ENCODE measurements at places on chromosomes 4 and X. TPM values are rescaled to one million over a fixed set of nuclear protein-coding genes. Genes with fewer than 3 reads are reported as not detected.
A peak's percentile ranks its signal among the peaks of the same experiment; 100 is the strongest.

The JAKMIP1 gene
- total RNA-seq, result 0.54 TPM

The PDZD4 gene
- total RNA-seq, result 52.5 TPM

The BEND4 gene
- total RNA-seq, result 1.0 TPM

The GPRASP1 gene
- 5.6 TPM for total RNA-seq

- H3K4me3 ChIP-seq, result peak within 1 kb of the TSS; percentile 89
- H3K4me1 ChIP-seq, result peaks cover 9% of the 10 kb centered on the region
- DNase-seq, result no peak
- H3K36me3 ChIP-seq, result no peaks in the 10 kb centered on the region
These were observed at the start of gene TBC1D1 for GRCh38 chr4:37890801-37891259. TSS of gene TBC1D1 (plus strand) at chr4:37891084. CDS start at chr4:37902096, 11,012 bp downstream.

GRCh38 chrX:19772822-19773628, 114.4 kb downstream of the SH3KBP1 start:
- peaks cover 5% of the 10 kb centered on the region for H3K36me3 ChIP-seq
- peak overlapping the region; percentile 51 for H3K27ac ChIP-seq
- no peaks in the 10 kb centered on the region for H3K27me3 ChIP-seq
- DNase-seq, result no peak
- H3K4me3 ChIP-seq, result peak overlapping the region; percentile 33
- H3K4me1 ChIP-seq, result peaks cover 30% of the 10 kb centered on the region

- peaks cover 54% of the 10 kb centered on the region for H3K4me1 ChIP-seq
- no peak for DNase-seq
- no peak overlapping the region for H3K27ac ChIP-seq
- H3K36me3 ChIP-seq, result peaks cover 37% of the 10 kb centered on the region
- peak overlapping the region; percentile 91 for H3K4me3 ChIP-seq
These were observed 2.5 kb downstream of the DCK start for GRCh38 chr4:70996018-70996360.

- no peaks in the 10 kb centered on the region for H3K4me1 ChIP-seq
- H3K4me3 ChIP-seq, result no peak overlapping the region
- no peak for DNase-seq
- H3K36me3 ChIP-seq, result no peaks in the 10 kb centered on the region
- H3K27ac ChIP-seq, result no peak overlapping the region
- H3K27me3 ChIP-seq, result no peaks in the 10 kb centered on the region
These were observed 80.8 kb downstream of the NPFFR2 start for GRCh38 chr4:72112514-72113156.

DNA sequence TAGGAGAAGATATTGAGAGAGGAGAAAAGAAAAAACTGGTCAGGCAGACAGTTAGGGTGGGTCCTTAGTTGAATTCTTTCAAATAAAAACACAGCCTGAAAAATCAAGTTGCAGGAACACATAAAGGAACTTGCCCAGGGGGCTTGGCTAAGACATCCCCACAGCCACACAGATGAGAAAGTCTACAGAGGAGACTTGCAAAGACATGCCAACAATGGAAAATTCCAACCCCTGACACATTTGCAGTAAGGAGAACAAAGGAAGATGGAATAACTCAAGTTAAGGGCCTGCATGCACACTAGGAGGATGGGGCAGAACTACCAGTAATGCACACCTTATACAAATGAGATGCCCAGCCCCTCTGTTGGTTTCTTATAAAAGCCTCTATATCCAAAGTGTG, 197.6 kb downstream of the CPXCR1 start:
- H3K4me3 ChIP-seq, result no peak overlapping the region
- H3K4me1 ChIP-seq, result no peaks in the 10 kb centered on the region
- H3K27ac ChIP-seq, result no peak overlapping the region
- H3K27me3 ChIP-seq, result no peaks in the 10 kb centered on the region

DNA sequence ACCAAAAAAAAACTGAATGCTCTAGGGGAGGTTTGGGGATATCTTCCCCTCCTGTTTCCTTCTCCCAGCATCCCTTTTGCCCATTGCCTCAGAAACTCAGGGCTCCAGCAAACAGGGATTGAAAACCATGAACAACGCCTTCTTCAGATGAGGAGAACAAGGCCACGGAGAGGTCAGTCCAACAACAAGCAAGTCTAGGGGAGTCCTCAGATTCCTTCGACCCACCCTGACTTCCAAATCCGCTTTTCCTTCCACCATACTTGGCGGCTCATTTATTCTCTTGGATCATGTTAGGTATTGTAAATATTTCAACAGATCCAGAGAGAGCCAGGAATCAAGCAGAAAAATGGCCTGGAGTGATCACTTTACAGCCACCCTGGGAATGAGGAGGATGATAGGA, 21.9 kb downstream of the REELD1 start:
- no peak overlapping the region for H3K27ac ChIP-seq
- no peak for DNase-seq
- no peaks in the 10 kb centered on the region for H3K27me3 ChIP-seq
- H3K36me3 ChIP-seq, result no peaks in the 10 kb centered on the region

GRCh38 chr4:15479089-15479912, 9.6 kb downstream of the CC2D2A start:
- peak; percentile 55 for DNase-seq
- peak overlapping the region; percentile 90 for H3K4me3 ChIP-seq
- H3K27me3 ChIP-seq, result no peaks in the 10 kb centered on the region
- peaks cover 26% of the 10 kb centered on the region for H3K36me3 ChIP-seq

DNA sequence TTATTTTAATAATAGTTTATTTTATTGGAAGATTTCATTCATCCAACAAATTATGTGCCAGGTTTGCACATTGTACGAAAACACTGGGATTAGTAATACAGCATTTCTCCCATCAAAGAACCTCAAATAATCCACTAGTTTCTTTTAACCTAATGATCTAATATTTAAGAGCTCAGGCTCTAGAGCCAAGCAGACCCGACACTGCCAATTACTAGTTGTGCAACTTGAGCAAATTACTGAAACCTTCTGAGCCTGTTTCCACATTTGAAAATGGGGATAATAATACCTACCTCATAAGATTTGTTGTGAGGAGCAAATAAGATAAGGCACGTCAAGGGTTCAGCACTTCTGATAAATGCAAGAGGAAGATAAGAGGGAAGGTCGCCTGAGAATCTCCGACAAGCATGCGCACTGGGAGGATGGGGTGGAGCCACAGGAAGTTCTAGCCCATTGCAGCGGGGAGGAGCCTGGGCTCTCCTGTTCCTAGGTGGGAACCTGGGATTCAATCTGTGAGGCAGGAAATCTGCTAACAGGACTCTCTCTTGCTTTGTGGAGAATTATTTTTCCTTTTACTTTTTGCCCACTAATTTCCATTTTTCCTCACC, 141.5 kb upstream of the SMAD1 start:
- no peak overlapping the region for H3K27ac ChIP-seq
- H3K36me3 ChIP-seq, result no peaks in the 10 kb centered on the region
- no peak overlapping the region for H3K4me3 ChIP-seq
- no peak for DNase-seq

DNA sequence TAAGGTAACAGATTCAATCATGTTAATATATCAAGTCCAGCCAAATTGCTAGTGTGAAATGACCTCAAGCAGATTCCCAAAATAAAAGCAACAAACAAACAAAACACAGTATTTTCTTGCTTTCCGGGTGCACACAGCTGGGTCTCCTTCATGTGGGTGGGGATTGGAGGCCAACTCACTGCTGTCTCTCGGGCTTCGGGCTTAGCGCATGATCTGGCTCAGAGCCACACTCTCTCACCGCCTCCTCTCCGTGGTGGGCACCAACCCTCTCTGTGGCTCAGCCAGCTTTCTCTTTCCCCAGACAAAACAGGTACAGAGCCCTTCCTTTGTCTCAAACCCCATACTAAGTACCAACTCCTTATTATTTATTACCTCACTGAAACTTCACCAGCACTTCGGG, 2.9 kb upstream of the REELD1 start:
- no peak overlapping the region for H3K4me3 ChIP-seq
- no peaks in the 10 kb centered on the region for H3K36me3 ChIP-seq
- H3K4me1 ChIP-seq, result no peaks in the 10 kb centered on the region
- H3K27ac ChIP-seq, result no peak overlapping the region

DNA sequence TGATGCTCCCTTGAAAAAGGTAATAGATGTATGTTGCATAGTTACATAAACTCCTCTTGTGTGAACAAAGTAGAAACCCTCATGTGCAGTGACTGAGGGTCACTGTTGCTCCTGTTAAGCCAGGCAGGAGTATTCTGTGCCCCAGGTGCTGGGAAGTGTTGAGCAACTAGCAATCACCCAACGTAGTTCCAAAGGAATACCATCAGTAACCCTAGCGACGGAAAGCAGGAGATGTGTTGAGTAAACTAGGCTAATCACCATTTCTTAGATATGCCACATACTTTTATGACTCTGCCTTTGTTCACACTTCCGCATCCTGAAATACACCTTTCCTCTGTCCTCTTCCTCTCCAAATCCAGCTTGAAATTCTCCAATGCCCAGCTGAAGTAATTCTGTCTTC, 50.9 kb upstream of the TAB3 start:
- H3K4me3 ChIP-seq, result no peak overlapping the region
- no peaks in the 10 kb centered on the region for H3K4me1 ChIP-seq
- no peak for DNase-seq
- no peaks in the 10 kb centered on the region for H3K27me3 ChIP-seq
- H3K27ac ChIP-seq, result no peak overlapping the region

- H3K4me1 ChIP-seq, result no peaks in the 10 kb centered on the region
- DNase-seq, result no peak
- no peak overlapping the region for H3K27ac ChIP-seq
- H3K4me3 ChIP-seq, result no peak overlapping the region
These were observed 212.3 kb downstream of the DCAF12L2 start for GRCh38 chrX:125953814-125954213.

All from neural crest cell (in vitro differentiated cells).